Gastroesophageal sphincter (tissue), 4 donors: ENCODE measurements at places on chromosomes 12 and 14. TPM values are rescaled to one million over a fixed set of nuclear protein-coding genes. Genes with fewer than 3 reads are reported as not detected.

DNA sequence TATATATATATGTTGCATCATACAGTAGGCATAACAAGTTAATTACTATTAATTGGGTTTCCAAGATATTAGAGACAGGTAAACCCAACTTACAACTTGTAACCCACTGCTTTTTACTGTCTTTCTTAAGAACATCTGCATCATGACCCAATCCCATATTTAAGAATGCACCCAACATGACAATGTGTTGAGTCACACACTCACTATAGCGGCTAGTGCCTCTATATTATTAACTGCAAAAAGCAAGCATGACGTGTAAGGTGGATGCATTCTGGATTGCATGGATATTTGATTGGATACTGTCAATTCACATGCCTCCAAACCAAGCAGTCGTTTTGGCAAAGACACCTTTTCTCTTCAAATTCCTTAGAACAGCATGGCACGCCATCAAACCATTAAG lies 68.2 kb downstream of the KSR2 start:
- ATAC-seq, result no peak

DNA sequence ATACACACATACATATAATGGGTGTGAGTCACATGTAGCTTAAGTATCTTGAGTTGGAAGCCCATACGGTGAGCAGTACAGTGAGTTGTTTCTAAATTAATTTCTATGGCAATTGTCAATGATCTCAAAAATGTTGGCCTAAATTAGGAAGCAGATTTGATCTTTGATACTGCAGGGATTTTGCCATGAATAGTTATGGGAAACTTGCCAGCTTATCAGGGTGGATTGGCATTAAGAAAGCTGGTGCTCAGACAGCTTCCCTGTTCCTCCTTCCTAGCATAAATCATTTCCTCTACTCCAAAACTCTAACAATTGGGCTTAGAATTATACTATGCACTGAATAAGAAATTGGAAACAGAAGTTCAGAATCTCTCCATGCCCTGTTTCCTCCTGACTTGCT lies 150.9 kb upstream of the FRMD6 start:
- ATAC-seq, result no peak

- ATAC-seq, result no peak
These were observed 365 bp upstream of the ABHD4 start for GRCh38 chr14:22597771-22598098.

- no peak for ATAC-seq
These were observed 154.9 kb upstream of the PLEKHG7 start for GRCh38 chr12:92547906-92548305.

DNA sequence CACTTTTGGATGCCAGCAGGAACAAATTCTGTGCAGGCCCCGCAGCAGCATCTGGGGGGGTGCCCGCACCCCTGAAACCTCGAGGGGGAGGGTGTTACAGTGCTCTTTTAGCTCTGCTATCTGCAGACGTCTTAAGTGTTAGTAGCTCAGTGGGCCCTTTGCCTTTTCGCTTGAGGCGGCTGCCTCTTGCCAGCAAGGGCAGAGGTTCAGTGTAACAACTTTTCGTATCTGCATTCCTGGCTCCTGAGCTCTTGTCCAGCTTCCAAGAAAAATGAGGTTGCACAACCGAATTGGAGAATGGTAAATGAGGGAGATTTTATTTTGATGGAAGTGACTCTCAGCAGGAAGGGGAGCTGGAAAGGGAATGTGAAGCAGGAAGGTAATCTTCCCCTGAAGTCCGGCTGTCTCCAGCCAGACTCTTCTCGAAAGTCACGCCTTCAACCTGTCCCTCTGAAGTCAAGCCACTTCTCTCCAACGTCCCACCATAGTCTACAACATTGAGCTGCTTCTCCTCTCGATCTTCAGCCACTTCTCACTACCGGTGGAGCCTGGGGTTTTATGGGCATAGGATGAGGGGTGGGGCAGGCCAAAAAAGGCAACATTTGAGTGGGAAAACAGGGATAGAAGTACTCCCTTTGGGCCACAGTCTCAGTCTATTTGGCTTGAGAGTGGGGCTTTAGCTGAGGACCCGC lies 17.8 kb downstream of the TAS2R50 start:
- ATAC-seq, result peak; percentile 55

GRCh38 chr12:93741659-93742109 lies 64.5 kb downstream of the CRADD start:
- ATAC-seq, result peak; percentile 17

DNA sequence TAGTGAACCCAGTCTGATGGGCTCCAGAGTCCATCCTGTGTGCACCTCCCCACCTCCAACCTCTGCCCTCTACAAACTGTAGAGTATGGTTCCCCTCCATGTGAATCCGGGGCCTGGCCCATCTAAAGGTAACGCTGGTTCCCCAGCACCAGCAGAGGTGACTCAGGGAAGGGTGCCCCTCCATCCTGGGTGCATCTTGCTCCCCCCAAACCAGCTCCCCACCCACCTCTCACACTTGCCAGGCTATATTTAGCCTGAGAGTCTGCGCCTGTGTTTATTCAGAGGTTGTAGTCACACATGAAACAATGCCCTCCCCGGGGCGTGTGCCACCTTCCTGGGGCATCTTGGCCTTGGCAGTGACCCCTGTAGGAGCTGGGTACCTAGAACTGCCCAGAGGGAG lies 26.2 kb downstream of the RASAL1 start:
- ATAC-seq, result no peak

DNA sequence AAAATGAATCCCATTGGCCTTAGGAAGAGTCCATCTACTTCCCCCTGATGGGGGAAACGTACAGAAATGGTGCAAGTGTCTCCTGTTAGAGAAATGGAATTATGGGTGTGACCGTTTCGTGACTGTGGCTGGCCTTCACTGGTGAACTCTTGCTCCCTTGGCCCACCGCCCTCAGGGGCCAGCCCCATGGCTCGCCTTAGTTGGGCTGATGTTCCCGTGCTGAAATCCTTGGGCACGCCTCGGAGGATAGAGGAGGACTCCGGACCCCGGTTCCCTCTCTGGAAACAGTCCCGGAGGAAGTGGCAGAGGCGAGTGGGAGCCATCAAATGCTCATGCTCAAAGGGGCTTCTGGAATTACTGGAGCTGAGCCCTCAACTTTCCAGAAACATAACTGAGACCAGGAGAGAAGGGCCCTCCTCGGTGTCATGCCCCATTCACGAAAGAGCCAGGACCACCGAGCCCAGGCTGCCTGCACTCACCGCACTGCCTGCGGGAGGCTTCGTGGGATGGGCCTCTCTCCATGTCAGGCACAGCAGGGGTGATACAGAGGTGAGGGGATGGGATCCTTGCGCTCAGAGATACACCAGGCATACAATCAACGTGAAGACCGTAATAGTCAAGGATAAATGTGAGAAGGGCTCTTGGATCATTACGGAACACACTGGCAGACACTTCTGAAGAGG lies 10.1 kb upstream of the CACNA2D4 start:
- ATAC-seq, result no peak

Gene CCDC175
- total RNA-seq, result not detected

Gene KRT3
- total RNA-seq, result not detected

Gene DPPA3
- total RNA-seq, result not detected

Gene CLEC6A
- total RNA-seq, result not detected

Gene NTF3
- 9.8 TPM for total RNA-seq

Gene ERO1A
- 41.9 TPM for total RNA-seq
